ENCODE measurements at places on chromosomes 2 and 18. TPM values are rescaled to one million over a fixed set of nuclear protein-coding genes. Genes with fewer than 3 reads are reported as not detected.

LIMS4 gene
- not detected for total RNA-seq

GTF2A1L gene
- total RNA-seq = not detected

STAM2 gene
- 7.6 TPM for total RNA-seq

TMEM163 gene
- not detected for total RNA-seq

CDCA7 gene
- 32.7 TPM for total RNA-seq

ALS2 gene
- total RNA-seq = 10.2 TPM

PLGLB2 gene
- not detected for total RNA-seq

MYCN gene
- total RNA-seq = not detected

GPAT2 gene
- total RNA-seq = 0.63 TPM

SERPINB11 gene
- 0.35 TPM for total RNA-seq

PIAS2 gene
- total RNA-seq = 8.9 TPM

GCC2 gene
- total RNA-seq = 6.6 TPM

PROM2 gene
- 53.7 TPM for total RNA-seq

MARS2 gene
- 5.3 TPM for total RNA-seq

AQP12B gene
- total RNA-seq = not detected

IL36RN gene
- total RNA-seq = 11.6 TPM

ZC3H6 gene
- 0.98 TPM for total RNA-seq

GKN1 gene
- not detected for total RNA-seq

FLACC1 gene
- not detected for total RNA-seq

CFAP65 gene
- total RNA-seq = not detected

RBM43 gene
- total RNA-seq = 2.0 TPM

ADAM23 gene
- 0.09 TPM for total RNA-seq

POTEI gene
- total RNA-seq = not detected

All from airway epithelial cell (primary cell).